D721Med (cell line): ENCODE measurements at places on chromosomes 4 and X.

GRCh38 chr4:73450398-73451004 lies 14.5 kb downstream of the AFP start:
- no peak for DNase-seq

- no peak for DNase-seq
These were observed 17.0 kb upstream of the MAPK10 start for GRCh38 chr4:86376850-86377249.

GRCh38 chrX:3521396-3521795 lies 174.9 kb upstream of the MXRA5 start:
- no peak for DNase-seq

- DNase-seq: no peak
These were observed 116.5 kb downstream of the MAML3 start for GRCh38 chr4:140037353-140038030.

GRCh38 chr4:103499094-103499493 lies 220.7 kb downstream of the TACR3 start:
- DNase-seq: no peak

DNA sequence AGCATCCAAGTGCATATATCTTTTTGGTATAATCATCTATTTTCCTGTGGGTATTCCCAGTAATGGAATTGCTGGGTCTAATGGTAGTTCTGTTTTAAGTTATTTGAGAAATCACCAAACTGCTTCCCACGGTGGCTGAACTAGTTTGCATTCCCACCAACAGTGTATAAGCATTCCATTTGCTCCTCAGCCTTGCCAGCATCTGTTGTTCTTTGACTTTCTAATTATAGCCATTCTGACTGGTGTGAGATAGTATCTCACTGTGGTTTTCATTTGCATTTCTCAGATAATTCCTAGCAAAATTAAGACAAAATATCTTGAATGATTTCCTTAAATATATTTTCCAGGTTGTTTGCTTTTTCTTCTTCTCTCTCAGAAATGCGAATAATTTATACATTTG lies 341.1 kb downstream of the GBA3 start:
- DNase-seq: no peak

GRCh38 chr4:61389640-61390039 lies 189.5 kb downstream of the ADGRL3 start:
- no peak for DNase-seq

DNA sequence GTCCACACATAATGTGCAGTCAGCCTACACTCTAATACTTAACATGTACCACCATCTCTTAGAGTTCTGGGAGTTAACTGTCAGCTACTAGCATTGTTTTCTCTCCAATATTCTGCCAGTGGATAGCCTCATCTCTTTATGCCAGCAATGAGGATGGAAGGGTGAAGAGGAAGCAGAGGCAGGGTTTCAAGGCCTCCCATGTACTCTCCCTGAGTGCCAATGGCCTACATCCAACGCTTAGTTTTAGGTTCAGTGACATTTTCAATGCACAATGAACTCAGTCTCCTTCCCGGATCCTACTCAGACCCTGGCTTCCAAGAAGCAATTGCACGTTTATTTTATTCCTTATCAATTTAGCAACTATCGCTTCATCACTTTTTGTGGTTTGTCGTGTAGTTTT lies 686.1 kb downstream of the DMD start:
- DNase-seq: no peak

GRCh38 chrX:152988536-152989291 lies 5.2 kb downstream of the PNMA5 start:
- DNase-seq: no peak

- no peak for DNase-seq
These were observed 239.7 kb upstream of the NOCT start for GRCh38 chr4:138775890-138776289.

DNA sequence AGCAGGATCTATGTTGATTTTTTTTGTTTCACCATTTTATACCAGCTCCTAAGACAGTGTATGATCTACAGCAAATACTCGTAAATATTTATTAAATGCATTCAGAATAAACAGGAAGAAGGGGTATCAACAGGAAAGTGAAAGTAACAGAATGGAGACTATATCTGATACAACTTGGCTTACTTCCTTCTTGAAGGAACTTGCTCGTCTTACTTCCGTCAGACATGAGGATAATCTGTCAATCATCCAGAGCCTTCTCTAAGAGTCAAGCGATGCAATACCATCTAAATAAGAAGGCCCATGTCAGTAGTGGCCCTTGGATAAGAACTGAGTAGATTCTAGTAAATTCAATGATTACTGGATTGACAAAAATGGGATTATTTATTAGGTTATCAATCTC lies 84.2 kb downstream of the CAMK2D start:
- no peak for DNase-seq
